Stimulated activated CD8-positive, alpha-beta memory T cell treated with anti-CD3 and anti-CD28 coated beads, Interleukin-7, amount 100 ng/mL, for 1 hour (primary cell): ENCODE measurements at places on chromosomes 4 and X.

GRCh38 chr4:176238157-176238610 is 30.8 kb downstream of the ASB5 start:
- DNase-seq, result no peak

DNA sequence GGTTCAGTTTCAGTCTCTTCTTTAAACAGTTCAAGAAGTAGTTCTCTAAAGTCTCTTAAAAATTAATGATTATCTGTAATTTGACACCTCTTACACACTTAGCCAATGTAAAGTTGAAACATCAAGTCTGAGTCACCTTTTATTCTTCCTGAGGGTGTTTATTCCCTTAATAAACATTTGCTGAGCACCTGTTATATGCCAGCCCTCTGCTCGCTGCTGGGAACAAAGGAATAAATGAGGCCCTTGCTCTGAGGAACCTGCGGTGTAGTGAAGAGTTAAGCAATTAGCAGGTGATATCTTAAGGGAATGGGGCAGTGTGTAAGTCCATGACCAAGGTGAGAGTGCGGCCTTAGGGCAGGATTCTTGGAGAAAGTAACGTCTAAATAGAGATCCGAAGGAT is 5.2 kb upstream of the NDNF start:
- DNase-seq, result no peak

GRCh38 chr4:79181190-79181589 is 144.7 kb downstream of the NAA11 start:
- DNase-seq, result no peak

DNA sequence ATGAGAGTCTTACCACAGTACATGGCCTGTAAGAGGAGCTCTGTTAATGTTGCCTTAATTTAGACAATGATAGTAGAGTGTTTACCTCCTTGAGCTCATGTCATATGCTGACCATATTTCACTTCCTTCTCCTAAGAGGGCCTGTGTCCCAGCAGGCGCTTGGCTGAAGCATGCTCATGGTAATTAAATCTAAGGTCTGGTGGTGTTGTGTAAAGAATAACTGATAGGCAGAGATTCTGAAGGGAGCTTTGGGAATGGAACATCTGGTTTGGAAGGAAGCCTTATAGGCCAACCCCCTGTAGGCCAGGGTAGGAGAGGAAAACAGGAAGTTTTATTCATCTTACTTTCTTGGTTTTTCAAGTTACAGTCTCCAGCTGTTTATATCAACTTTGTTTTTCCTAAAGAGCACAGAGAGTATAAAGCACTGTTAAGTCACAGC is 300.2 kb downstream of the USP46 start:
- DNase-seq, result no peak

DNA sequence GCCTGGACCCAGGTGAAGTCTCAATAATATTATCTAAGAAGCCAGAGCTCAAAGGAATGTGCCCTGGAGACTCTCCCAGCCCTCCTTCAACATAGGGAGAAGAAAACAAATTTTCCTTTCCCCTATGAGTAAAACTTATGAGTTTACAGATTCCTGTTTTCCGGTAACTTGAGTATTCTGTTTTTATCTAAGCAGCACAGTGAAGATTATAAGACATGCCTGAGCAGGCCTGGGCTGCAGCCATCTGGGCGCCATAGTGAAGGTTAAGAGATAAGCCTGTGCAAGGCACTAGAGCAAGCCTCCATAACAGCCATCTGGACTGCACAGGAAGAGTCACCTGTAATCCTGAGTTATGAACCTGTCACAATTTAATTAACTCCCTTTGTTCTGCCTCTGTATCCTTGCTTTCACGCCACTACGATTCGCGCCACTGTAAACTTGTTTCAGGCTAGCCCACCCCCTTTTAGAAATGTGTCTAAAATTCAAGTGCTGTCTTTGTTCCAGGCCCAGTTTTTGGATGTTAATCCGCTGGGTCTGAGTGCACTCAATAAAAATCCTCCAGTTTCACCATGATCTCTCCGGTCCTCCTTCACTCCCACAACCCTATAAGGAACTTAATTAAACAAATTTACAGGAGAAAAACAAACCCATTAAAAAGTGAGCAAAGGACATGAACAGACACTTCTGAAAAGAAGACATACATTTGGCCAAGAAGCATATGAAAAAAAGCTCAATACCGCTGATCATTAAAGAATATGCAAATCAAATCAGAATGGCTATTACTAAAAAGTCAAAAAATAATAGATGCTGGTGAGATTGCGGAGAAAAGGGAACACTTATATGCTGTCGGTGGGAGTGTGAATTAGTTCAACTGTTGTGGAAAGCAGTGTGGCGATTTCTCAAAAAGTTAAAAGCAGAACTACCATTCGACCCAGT is 189.5 kb downstream of the APBB2 start:
- no peak for DNase-seq

GRCh38 chrX:32408389-32408788 is 803.0 kb downstream of the DMD start:
- no peak for DNase-seq

GRCh38 chrX:56812515-56813105 is 83.6 kb downstream of the NBDY start:
- no peak for DNase-seq
